T-helper 1 cell treated with Interleukin-12 subunit alpha and Interleukin-12 subunit beta and Interleukin-4 antibody, amounts not matched to agents 30 ng/mL and 1 ng/mL, for 36 hours (primary cell): ENCODE measurements at places on chromosomes 7 and 10. TPM values are rescaled to one million over a fixed set of nuclear protein-coding genes. Genes with fewer than 3 reads are reported as not detected.

The PRKG1 gene
- not detected in 2 replicates for total RNA-seq

The NUTM2E gene
- 0.20 TPM in 1 of 2 replicates, not detected in the other for total RNA-seq

The NPSR1 gene
- not detected in 2 replicates for total RNA-seq

The CC2D2B gene
- 0.76 and 1.6 TPM in 2 replicates for total RNA-seq

The LOXL4 gene
- total RNA-seq: not detected in 2 replicates

The GPR141 gene
- not detected in 2 replicates for total RNA-seq

The INMT gene
- total RNA-seq: 5.2 and 5.9 TPM in 2 replicates

The GRM8 gene
- not detected in 2 replicates for total RNA-seq

The AKR1C3 gene
- total RNA-seq: 2.9 and 4.9 TPM in 2 replicates

The FAM25C gene
- total RNA-seq: not detected in 2 replicates

The SORBS1 gene
- total RNA-seq: 0.69 and 1.2 TPM in 2 replicates
